Left lobe of liver (tissue), 2 donors: ENCODE measurements at places on chromosomes 4 and X.
A peak's percentile ranks its signal among the peaks of the same experiment; 100 is the strongest.

DNA sequence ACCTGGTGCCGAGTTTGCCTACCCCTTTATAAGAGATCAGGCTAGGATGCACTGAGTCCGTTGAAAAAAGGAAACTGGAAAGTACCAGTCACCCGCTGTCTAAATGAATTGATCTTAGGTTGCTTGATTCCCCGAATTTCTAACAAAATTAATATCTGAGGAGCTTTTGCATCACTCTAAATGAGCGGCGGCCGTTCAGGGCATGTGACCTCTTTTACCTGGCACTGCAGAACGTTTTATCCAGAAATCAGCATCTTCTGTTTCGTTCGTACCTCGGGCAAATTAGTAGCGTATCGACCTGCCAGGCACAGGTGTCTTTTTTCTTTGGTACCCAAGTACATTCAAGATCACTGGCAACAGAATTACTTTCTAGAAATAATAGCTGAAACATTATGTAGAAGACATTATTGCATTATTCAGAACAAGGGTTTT lies 876 bp downstream of the KLHL2 start:
- no peak for DNase-seq

DNA sequence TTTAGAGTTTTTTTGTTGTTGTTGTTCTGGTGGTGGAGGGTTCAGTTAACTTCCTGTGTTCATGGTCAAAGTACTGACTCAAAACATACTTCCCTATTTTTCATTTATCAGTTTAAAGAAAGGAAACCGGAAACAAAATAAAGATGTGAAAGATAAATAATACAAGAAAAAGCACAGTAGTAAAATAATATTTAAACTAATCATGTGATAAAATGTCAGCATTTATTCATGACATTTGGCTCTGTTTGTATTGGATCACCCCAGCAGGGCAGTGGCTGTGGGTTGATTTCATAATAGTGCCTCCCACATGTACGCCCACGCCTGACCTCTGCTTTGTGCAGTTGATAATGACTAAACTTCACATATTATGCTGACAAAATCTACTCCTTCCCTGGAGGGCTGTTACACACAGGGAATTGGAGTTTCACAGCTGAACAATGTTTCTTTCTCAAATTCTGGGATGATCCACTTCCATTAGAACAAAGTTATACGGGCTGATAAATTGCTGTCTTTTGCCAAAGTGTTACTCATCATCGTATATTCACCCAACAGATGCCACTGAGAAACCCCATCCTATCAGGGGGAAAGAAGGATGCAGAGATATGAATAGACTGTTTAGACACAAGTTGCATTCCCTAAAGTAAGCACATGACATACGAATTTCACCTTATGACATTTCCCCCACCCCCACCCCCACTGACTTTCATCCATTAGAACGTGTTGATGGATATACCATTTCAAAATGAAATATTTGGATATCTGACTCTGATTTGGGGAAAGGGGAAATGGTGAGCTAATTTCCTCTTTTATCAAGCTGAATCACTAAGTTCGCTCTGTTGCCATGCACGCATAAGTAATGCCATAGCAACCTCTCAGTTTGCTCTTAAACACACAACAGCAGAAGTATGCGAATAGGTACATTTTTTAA lies 48.3 kb downstream of the AMELX start:
- peak; percentile 66 for DNase-seq

DNA sequence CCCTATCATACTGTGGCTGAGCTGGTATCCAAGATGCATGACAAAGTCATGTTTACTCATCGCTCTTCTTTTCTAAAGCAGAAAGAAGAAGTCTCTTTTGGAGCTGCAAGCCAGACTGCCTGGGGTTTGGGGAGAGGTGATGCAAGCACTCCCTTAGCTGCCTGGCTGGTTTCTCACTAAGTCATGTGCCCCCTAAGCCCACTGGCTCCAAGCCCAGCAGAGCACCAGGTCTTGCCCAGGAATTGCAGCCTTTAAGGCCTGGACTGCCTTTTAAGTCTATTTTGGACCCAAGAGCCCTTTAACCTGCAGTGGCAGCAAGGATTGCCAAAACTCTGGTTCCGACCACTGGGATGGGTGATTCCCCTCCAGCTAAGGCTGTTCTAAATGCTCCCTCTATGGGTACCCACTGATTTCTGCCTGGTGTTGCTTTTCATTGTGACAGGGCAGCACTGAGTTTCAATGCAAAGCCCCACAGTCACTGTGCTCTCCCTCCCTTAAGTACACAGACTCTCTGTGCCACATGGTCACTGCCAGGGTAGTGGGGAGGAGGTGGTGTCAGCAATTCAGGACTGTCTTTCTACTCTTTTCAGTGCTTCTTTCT lies 548.6 kb downstream of the TLL1 start:
- no peak for DNase-seq

DNA sequence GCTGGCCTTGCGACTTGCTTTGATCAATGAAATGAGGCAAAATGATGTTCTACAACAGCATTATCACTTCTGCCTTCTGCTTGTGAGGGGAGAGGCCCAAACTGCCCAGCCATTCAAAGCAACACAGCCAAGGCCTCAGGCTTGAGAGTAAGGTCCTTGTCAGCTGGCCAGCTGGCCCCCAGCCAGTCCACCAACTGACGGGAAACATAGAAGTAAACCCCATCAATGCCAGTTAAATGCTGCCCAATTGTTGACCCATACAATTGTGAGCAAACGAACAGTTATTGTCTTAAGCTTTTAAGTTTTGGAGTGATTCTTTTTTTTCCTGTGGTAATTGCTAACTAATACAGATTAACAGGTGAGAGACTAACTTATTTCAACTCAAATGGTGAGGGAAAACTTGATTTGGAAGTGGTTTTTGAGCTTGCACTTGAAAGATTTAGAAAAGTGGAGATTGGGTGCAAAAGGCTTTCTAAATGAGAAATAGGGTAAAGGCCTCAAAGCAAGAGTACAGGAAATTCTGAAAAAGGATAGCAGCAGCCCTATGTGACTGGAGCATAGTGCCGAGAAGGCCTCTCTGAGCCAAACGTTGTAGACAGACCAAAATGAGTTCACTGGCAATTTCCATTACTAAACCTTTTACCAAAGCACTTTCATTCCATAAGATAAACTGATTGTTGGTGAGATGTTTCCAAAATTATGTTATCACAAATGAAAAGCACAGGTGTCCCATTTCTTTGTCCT lies 66.9 kb downstream of the ARHGEF38 start:
- DNase-seq = peak; percentile 89

- DNase-seq = no peak
These were observed 199.3 kb upstream of the WDFY3 start for GRCh38 chr4:85165808-85166207.

DNA sequence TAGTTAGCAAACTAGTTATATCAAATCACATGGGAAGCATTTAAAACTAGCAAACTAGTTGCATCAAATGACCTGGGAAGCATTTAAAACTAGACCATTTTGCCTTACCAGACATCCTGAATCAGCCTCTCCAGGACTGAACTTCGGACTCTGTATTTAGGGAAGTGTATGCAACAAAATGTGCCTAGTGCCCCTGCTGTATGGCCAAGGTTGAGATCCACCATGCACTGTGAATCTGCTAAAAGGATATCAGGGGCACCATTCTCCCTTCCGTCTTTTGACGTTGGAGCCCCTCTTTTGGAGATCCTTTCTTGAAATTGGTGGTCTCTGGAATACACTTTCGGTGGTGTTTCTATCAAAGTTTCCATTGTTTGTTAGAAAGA lies 49.5 kb downstream of the CCNI start:
- DNase-seq = no peak

- no peak for DNase-seq
These were observed 64.7 kb downstream of the ZNF827 start for GRCh38 chr4:145873901-145874300.

DNA sequence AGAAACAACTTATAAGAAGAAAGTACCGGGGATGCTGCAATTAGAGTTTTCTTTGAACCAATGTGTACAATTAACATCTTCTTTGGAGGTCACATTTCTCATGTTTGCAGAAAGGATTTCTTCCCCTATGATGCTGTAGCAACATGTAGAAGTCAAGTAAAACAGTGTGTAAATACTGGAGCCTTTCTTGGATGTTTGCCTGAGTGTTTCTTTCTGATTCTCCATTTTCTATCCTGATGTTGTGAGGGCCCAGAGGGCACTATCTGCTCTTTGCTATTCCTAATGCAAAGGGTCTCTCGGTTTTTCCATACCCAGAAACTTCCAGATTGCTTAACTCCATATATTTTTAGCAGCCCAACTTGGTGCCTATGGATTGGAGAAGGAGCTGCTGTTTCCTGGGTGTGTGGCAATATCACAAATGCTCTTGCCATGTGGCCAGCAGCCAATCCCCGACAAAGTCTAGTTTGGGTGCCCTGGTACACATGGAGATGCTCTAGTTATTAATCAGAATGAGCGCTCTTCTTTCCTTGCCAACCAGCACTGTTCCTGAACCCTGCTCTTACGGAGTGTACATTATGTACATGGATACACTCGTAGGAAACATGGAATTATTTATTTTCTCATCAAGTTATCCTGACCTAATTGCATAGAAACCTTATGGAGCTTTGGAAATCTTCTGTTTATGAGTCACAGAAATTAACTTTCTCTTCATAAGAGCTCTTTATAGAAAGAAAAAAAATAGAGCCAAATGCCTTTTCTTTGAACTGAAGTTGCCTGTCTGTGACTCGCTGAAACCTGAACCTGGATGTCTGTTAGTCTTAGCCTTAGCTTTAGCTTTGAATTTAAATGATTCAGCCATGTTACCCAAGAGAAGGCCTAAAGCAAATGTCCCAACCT lies 67.0 kb upstream of the GPC4 start:
- no peak for DNase-seq

DNA sequence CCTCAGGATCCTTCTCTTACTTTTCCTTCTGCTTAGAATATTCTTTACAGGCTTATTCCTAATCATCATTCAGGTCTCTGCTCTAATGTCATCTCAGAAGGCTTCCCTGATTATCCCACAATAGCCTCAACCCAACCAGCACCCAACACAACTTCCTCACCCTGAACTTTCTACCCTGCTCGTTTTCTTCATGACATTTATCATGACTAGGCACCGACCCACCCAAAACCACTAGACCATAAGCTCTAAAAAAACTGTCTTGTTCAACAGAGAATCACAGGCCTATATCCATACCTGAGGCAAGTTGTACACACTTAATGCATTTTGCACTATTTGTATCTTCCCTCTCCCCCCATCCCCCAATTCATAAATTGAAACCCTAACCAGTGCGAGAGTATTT lies 95.3 kb downstream of the SH3RF1 start:
- no peak for DNase-seq

GRCh38 chr4:173866322-173867026 lies 336.4 kb upstream of the HAND2 start:
- DNase-seq = no peak

GRCh38 chr4:188439641-188440311 lies 300.5 kb downstream of the TRIML1 start:
- no peak for DNase-seq

DNA sequence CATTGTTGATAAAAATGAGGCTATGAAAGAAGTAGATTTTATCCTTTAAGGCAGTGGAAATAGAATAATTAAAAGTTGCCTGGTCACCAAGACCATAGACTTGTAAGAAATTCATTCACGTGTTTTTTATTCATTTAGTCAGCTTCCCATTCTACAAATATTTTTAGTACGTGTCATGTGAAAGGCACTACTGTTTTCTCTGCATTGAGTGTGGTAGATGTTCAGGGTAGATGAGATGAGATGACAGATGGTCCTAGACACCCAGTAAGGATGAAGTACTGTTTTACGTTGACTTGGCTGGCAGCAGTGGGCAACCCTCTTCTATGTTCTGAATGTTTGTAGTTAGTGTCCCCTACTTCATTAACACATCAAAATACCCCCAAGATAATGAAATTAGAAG lies 228.1 kb downstream of the ARHGAP24 start:
- no peak for DNase-seq
